ENCODE measurements at places on chromosomes 7 and 10.

DNA sequence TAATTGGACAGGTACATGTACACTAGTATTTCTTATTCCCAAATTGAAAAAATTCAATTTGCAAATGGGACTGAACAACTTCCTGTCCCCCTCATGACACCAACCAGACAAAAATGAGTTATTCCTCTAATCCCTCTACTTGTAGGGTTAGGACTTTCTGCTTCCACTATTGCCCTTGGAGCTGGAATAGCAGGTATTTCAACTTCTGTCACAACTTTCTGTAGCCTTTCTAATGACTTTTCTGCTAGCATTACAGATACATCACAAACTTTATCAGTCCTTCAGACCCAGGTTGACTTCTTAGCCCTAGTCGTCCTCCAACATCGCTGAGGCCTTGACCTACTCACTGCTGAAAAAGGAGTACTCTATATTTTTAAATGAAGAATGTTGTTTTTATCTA is 6.4 kb downstream of the CYP3A7 start:
- no peak for DNase-seq

GRCh38 chr10:75137533-75138438 is 26.3 kb downstream of the SAMD8 start:
- DNase-seq: peak; percentile 18

GRCh38 chr7:158646766-158647474 is 57.7 kb downstream of the NCAPG2 start:
- DNase-seq: peak; percentile 64

DNA sequence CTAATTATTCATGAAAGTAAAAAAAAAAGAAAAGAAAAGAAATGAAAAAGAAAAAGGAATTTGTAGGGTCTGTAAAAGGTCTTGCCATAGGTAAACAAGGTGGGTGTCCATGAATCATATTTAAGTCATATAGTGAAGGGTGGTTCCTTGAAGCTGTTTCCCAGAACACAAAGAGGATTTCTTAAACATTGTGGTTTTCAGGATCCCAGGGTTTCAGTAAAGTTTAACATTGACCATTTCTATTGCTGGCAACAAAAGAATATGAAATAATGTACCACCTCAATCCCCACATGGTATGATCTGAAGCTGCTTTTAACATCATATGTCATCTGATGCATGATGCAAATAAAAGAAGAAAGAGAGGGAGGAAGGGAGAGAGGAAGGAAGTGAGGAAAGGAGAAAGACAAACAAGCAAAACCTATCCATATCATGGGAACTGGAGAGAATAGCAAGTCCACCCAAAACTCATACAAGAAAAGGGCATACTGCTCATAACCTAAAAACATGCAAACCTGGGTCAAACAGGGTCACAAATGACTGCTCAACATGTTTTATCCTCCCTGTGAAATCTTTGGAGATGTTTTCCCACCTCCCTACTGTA is 663.5 kb downstream of the SORCS1 start:
- DNase-seq: no peak

GRCh38 chr7:113120647-113121046 is 2.3 kb upstream of the SMIM30 start:
- DNase-seq: no peak

DNA sequence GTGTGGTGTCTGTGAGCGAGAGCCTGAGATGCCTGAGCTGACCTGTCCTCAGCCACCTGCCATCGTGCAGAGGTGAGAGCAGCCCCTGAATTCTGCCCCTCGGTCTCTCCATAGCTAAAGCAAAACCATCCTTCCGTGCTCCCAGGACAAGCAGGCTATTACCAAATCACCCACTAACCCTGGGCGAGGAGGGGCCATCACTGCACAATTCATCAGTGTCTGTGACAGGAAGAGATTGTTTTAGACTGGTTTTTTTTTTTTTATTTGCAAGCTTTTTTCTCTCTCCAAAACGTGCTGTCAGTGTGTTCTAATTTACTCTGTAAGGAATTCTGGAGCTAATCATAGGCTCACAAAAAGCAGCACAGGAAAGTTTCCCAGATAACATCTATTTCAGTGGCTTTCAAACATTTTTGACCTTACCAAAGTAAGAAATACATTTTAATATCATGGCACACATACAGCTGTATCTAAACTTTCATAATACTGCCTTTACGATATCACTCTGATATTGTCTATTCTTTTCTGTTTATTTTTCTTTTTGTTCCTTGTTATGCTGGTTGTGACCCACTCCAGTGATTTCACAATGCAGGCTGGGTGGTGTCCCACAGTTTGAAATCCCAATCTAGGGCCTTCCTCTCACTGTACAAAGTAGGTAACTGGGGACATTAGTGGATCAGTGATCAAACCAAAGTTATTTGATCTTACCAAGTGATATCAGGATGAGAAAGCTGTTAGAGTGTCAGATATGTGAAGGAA is 62.8 kb downstream of the EGFR start:
- DNase-seq: no peak

DNA sequence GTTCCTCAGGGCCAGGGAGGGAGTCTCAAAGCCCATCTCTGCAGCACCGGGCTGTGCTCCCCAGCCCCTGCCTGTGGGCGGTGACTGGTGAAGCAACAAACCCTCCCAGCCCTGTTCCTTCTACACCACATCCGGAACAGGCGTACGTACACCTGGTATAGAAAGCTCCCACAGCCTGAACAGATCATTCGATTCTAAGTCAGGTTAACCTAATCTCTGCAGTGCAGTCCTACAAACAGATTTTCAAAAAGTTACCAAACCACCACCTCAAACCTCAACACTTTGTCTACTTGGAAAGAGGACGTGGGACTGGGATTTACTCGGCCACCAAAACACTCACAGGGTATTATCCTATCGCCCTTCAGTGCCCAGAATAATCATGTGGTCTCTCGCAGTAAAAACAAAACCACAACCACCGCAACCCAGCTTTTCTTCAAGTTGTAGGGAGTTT is 238.4 kb downstream of the DIP2C start:
- DNase-seq: no peak

GRCh38 chr10:117294039-117294645 is 53.2 kb downstream of the SLC18A2 start:
- DNase-seq: no peak

DNA sequence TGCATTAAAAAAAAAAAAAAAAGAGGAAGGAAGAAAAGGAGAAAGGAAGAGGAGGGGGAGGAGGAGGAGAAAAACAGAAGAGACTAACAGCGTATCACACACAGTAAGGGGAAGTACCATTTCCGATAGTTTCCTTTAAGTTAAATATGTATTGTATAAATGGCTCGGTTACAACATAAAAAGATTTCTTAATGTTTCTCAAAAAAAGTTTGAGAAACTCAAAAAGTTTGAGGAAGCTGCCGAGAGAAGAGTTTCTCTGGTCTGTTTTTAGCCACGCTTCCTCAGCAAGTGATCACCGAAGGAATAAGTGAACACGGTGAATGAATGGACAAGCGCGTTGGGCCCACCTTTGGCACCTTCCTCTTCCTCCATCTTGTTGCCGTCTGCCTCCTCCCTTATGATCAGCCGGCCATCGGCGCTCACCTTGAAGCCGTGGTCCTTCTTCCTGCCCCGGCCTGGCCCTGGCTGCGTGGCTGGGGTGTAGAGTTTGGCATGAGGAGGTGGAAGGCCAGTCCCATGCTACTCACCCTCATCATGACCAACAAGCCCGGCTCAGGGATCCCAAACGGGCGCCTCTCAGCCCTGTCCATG is 31.3 kb upstream of the FRAT2 start:
- no peak for DNase-seq
